ENCODE measurements at places on chromosomes 3 and 15.

GRCh38 chr3:161035711-161036110 lies 69.4 kb downstream of the B3GALNT1 start:
- no peak for DNase-seq

GRCh38 chr15:40968290-40969085 lies 15.2 kb downstream of the CHAC1 start:
- DNase-seq, result no peak

DNA sequence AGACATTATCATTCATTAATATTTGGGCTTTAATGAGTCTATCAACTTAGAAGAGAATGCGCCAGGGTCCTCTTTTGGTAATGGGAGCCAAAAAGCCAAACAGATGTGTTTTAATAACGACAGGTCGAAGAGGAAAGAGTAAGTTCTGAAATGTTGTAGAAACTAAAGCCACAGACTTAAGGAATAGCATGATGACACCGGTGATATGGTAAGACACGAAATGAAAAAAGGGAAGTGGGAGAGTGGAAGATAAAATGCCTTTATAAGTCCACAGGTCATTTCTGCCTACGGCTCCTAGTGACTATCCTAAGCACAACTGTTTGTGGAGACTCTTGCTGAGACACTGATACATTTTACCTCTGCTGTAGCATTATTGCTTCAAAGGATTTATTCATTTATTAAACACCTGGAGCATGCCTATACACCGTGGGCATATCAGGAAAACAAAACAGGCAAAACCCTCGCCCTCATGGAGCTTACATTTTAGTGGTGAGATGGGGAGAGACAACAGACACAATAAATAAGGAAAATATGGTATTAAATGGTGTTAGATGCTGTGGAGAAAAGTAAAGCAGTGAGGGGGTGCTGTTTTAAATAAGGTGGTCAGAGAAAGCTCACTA lies 11.7 kb upstream of the CD47 start:
- DNase-seq, result no peak

- DNase-seq, result no peak
These were observed 292.4 kb upstream of the SOX14 start for GRCh38 chr3:137471558-137472204.

GRCh38 chr3:8775181-8775580 lies 5.8 kb upstream of the OXTR start:
- DNase-seq, result no peak

- DNase-seq, result no peak
These were observed 5.2 kb downstream of the SLC49A4 start for GRCh38 chr3:122800031-122800430.

- DNase-seq, result no peak
These were observed 108.8 kb downstream of the DLG1 start for GRCh38 chr3:197189623-197190022.

DNA sequence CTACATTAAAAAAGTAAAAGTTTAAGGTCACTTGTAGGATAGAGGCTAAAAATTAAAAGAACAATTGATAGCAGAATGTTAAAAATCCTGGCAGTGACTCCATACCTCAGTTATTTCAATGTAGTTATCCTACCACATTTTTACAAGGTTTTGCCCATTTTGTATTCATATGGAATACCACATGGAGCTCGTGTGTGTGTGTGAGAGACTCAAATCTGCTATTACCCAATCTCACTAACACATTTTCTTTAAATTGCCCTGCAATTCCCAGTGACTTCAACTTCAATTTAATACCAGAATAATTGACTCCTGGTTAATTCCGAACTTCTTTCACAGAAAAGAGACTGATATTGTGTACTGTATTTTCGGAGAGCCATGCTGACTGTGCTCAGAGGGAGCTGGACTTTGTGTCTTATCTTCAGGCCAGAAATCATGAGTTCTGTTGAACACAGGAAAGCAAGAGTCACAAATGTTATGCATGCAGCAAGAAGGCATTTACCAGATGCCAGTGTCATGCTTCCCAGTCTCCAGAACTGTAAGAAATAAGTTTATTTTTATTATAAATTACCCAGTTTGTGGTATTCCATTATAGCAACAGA lies 529.0 kb upstream of the NECTIN3 start:
- DNase-seq, result no peak

GRCh38 chr3:13574798-13575451 lies 26.0 kb downstream of the FBLN2 start:
- no peak for DNase-seq

- DNase-seq, result no peak
These were observed 266.1 kb downstream of the CGGBP1 start for GRCh38 chr3:87792534-87793336.

DNA sequence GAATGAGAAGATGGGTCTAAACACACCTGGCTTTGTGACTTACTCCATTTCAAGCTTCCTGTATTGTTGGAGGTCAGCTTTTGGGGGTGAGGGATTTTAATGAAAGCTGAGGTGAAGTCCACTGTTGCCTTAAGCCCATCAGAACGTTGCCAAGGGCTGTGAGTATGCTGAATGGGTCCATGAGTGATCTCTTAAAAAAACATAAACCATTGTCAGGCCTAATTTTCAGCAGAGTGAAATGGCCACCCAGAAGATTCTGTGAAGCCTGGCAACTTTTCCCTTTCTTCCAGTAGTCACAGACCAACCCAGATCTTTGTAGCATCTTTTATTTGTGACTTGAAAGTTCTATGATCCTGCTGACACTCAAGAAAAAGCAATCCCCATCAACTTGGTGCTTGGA lies 87.0 kb downstream of the SMAD3 start:
- no peak for DNase-seq

- no peak for DNase-seq
These were observed 3.1 kb upstream of the MESP2 start for GRCh38 chr15:89772932-89773583.

- no peak for DNase-seq
These were observed 225.6 kb upstream of the TBC1D5 start for GRCh38 chr3:17967953-17968607.

- no peak for DNase-seq
These were observed 598.4 kb downstream of the FGF12 start for GRCh38 chr3:192128922-192129321.

DNA sequence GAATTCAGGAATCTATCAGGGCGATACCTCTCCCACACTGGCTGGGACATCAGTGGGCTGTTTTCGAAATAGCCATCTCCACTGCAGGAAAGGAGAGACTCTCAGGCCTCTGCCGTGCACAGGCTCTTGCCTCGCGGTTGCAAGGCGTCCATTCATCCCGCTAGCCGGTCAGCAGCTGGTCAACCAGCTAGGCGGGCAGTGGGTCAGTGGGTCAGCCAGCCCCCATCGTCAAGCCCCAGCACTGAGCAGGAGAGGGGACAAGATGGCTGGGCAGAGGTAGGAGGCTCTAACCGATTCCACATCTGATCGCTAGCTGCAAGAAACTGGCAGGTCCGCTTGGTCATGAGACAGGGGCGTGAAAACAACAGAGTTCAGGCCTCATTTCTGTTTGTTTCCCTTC lies 45.1 kb downstream of the MUC4 start:
- no peak for DNase-seq

DNA sequence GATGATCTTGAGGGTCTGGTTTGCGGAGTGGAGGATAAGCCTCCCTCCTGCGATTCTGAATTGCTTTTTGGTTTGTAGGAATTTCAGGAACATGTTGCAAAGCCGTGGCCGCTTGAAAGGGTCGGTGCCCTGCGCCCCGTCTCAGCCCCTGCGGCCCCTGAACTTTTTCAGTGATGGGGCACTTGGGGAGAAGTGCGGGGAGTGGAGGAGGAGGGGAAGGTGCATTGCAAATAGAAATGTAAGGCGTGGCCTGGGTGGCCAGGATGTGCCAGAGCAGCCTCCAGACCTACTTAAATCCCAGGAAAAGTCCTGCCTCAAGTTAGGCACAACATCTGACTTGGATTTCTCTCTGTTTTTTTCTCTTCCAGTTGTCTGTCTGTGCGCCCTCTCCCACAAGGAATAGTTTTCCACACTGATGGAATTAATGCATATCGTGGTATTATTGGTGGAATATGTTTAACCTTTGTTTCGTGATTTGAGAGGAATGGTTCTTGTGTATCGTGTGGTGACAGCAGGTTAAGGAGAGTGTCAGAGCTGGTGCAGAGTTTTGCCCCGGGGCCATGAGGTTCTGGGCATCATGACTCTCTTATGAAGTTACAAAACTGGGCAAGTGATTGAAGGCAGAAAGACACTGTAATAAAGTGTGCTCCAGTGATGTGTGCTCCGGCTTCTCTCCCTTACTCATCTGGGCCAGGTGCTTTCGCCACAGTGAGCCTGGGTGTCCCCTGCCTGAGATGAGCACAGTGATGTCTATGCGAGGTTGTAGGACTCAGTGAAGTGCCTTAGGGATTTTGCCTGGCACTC lies 153.8 kb downstream of the PGPEP1L start:
- no peak for DNase-seq

GRCh38 chr15:70923311-70924080 lies 30.9 kb downstream of the LRRC49 start:
- DNase-seq, result no peak

- DNase-seq, result no peak
These were observed 136.5 kb downstream of the ZNF621 start for GRCh38 chr3:40661284-40661683.

GRCh38 chr3:182491577-182491976 lies 301.7 kb upstream of the ATP11B start:
- peak; percentile 52 for DNase-seq

Data from NCI-H510A (cell line).